ENCODE measurements at places on chromosomes 3 and 15.

- no peak for DNase-seq
Measured at GRCh38 chr3:79994397-79994796, 226.6 kb upstream of the ROBO1 start.

- no peak for DNase-seq
Measured at GRCh38 chr15:36961956-36962355, 138.4 kb downstream of the MEIS2 start.

- peak; percentile 30 for DNase-seq
Measured at GRCh38 chr3:186109897-186110803, 1.3 kb upstream of the ETV5 start.

GRCh38 chr15:50880206-50880605 is 28.3 kb upstream of the AP4E1 start:
- peak; percentile 15 for DNase-seq

Data from fibroblast of lung (primary cell).